ENCODE measurements at places on chromosomes 13 and 19.

DNA sequence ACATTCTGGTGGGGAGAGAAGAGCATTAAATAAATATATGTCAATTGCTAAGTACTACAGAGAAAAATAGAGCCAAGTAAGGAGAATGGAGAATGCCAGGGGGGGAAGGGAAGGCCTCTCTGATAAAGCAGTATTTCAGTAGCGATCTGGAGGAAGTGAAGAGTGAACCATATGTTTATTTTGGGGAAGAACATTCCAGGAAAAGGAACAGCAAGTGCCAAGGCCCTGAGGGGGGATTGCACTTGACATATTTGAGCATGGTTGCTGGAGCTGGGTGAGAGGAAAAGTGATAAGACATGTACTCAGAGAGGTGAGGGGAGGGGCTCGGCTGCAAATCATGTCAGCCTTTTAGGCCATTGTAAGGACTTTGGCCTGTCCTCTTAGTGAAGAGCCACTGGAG, 30.4 kb downstream of the WDR87 start:
- DNase-seq, result no peak

GRCh38 chr13:25977671-25978070, 74.1 kb downstream of the SHISA2 start:
- DNase-seq, result no peak

DNA sequence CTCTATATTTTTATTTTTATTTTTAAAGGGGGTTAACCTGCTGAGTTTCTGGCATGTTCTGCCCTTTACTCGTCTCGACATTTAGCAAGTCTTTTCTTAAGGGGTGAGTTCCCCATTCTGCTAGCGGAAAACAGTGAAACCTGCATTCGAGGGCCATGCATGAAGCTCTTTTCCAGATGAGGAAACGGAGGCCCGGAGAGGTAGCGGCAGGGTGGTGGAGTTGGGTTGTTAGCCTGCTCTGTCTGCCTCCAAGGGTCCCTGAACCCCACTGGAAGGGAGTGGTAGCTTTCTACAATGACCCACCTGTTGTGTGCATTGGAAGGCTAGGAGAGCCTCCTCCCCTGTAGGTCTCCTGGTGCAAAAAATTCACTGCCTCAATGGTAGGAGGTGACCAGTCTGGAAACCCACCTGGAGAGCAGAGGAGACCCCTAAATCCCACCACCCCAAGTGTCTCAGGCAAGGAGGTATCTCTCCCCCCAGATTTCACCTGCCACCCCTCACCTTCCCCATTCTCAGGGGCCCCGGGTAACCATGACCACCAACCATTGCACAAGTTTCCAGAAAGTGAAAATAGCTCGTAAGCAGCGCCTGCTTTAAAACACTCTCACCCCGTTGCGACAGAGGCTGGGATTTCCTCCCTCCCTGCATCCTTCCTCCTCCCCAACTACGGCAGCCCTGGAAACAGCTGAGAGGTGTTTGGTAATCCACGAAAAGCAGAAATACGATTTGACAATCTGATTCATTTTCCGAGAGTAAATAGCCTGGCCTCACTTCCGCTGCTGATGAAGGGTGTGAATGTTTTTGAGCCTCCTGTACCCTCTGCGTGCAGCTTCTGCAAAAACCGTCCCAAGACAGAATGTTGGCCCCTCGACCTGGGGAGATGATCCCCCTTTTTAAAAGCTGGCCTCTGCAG, 3.5 kb downstream of the KLF2 start:
- peak; percentile 24 for DNase-seq

DNA sequence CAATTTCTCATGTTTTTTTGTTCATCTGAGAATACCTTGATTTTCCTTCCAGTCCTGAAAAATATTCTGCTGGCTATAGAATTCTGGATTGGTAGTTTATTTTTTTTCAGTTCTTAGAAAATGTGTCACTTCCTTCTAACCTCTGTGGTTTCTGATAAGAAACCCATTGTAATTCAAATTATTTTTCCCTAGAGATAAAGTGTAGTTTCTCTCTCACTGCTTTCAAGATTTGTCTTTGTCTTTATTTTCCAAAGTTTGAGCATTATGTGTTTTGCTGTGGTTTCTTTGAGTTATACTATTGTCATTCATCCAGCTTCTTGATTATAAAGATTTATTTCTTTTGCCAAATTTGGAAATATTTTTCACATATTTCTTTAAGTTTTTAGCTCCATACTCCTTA, 324.0 kb upstream of the SPRY2 start:
- DNase-seq, result no peak

GRCh38 chr13:75760131-75761021, 124.2 kb downstream of the LMO7 start:
- no peak for DNase-seq

GRCh38 chr13:114142137-114142550, 9.7 kb upstream of the RASA3 start:
- no peak for DNase-seq

GRCh38 chr19:41862445-41862986, 2.5 kb downstream of the RPS19 start:
- no peak for DNase-seq

DNA sequence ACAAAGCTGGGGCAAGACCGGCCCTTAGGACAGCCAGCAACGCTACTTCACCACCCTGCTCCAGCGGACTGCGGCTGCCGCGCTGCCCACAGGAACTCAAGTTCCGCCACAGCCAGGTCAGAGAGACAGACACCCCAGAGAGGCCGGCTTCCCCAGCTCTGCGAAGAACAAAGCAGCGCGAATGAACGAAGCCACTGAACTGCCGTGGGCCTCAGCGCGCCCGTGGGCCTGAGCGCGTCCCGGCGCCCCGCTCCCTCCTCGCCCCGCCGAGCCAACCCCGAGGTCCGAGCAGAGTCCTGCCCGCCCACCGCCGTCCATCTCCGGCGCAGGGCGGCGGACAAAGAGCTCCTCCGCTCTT, 158.4 kb downstream of the RNF17 start:
- no peak for DNase-seq

DNA sequence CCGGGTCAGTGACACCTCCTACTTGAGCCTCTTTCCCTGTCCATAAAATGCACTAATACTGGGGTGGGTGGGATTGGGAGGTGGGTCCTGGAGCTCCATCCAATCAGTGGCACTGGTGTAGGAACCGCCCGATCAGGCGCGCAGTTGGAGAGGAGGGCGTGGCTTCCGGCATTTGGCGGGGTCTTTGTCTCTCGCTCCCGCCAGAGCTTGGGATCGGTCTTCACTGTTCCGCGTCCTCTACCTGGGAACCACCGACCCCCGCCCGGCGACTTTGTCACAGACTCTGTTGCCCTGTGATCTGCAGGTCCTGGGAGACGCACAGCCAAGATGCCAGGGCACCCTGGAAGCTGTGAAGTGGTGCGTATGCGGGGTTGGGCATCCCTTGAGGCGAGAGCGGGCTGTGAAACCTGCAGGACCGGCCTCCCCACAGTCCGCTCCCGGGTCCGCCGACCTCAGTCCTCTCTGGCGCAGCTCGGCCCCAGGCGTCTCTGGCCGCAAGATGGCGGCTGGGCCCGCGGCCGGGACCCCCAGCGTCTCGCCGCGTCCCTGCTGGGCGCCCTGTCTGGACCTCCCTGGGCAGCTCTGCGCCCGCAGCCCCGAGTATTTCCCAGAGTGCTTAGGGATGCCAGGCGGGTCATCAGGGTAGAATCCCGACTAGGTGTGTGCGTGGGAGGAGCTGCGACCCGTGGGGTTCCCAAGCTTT, 41.6 kb upstream of the ZNF730 start:
- DNase-seq, result no peak

All from activated CD4-positive, alpha-beta T cell treated with anti-CD3 and anti-CD28 coated beads for 1 hour (primary cell).